ENCODE measurements at places on chromosomes 1 and 21. TPM values are rescaled to one million over a fixed set of nuclear protein-coding genes. Genes with fewer than 3 reads are reported as not detected.

GRCh38 chr1:173861731-173862145, 6.1 kb downstream of the GAS5 start:
- no peak overlapping the region for H3K4me3 ChIP-seq
- H3K27ac ChIP-seq = no peak overlapping the region
- peaks cover 3% of the 10 kb centered on the region for H3K4me1 ChIP-seq
- DNase-seq = no peak

DNA sequence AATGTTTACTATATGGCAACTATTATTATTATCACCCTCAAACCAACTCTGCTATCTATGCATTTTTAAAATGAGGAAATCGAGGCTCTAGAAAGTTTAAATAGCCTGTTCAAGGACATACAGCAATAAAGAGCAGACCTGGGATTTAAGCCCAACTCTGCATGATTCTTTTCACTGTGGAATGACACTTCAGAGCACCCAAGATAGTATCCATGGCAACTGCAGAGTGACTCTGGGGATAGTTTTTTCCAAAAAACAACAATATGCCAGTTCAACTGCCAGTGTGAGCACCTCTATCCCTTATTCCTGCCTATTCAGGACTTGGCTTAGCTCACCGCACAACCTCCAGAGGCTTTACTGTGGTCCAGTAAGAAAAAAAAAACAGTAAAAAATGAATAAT, 293.9 kb downstream of the BRINP2 start:
- H3K27me3 ChIP-seq = no peaks in the 10 kb centered on the region
- no peak for DNase-seq
- H3K36me3 ChIP-seq = no peaks in the 10 kb centered on the region
- H3K4me1 ChIP-seq = no peaks in the 10 kb centered on the region

DNA sequence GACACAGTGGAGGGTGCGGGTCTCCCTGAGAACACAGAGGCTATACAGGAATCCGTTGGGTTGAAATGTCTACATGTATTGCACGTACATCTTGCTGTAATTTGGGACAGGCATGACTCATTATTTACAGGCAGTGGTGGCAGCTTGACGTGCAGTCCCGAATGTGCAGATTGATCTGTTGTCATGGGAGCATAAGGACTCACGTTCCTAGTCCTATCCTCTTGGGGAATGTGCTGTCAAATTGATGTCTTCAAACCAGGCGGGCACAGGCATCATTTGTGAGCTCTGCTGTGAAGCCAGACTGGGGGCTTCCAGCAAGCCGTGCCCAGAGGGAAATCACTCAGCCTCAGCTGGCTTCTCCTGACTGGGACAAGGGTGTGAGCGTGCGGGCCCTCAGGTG, 40.5 kb downstream of the S100B start:
- no peaks in the 10 kb centered on the region for H3K27me3 ChIP-seq
- peaks cover 23% of the 10 kb centered on the region for H3K36me3 ChIP-seq
- no peak overlapping the region for H3K27ac ChIP-seq
- no peak for DNase-seq

Gene SLC1A7
- 0.33 TPM for total RNA-seq

Gene AMY1A
- total RNA-seq = not detected
